ENCODE measurements at places on chromosomes 5 and 9.

DNA sequence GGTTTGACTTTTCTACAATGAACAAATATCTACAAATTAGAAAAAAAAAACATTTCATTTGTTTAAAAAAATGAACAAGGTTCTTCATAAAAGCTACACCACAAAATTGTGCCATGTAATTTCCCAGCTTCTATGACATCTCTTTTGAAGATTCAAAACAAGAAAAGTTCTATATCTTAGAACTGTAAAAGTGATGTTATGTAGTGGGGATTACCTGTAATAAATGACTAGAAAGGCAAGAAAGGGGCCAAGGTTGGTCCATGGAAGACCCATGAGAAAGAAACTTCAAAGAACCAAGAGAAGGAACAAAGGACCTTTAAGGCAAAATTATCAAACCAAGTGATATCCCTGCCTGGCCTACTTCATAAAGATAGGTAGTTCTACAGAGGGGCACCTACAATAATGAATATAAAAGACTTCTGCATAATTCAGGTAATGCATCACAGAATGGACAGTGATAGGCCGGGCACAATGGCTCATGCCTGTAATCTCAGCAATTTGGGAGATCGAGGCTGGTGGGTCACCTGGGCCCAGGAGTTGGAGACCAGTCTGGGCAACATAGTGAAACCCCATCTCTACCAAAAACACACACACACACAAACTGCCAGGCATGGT lies 7.6 kb downstream of the MLLT3 start:
- no peak for DNase-seq

DNA sequence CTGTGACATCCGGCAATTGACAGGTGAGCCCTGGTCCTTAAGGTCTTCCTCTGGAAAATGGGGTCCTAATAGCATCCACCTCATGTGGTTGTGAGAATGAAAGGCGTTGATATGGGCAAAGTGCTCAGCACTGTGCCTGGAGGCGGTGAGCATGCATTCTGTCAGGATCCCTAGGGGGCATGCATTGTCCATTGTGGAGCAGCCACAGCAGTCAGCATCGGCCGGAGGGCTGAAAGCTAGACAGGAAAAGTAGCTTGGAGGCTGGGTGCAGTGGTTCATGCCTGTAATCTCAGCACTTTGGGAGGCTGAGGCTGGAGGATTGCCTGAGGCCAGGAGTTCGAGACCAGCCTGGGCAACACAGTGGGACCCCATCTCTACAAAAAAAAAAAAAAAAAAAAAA lies 122.2 kb downstream of the LHX2 start:
- DNase-seq: peak; percentile 65

DNA sequence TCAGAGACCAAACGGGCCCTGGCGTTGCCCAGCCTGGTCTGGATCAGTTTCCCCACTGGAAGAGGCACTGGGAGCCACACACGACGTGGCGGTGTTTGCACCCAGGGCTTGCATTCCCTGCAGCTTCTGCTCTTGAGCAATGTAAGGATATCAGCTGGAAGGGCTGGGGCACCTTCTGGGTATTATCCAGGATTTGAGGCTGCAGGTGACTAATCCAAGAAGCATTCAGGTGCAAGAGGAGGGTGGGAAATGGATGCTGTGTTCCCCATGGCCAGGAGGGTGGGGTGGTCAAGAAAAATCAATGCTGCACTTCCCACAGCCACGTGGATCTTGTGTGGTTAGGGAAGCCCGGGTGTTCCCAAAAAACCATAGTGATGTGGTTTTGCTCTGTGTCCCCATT lies 430.9 kb downstream of the IRX2 start:
- DNase-seq: no peak

- no peak for DNase-seq
Measured at GRCh38 chr5:174335682-174336364, 290.3 kb downstream of the NSG2 start.

DNA sequence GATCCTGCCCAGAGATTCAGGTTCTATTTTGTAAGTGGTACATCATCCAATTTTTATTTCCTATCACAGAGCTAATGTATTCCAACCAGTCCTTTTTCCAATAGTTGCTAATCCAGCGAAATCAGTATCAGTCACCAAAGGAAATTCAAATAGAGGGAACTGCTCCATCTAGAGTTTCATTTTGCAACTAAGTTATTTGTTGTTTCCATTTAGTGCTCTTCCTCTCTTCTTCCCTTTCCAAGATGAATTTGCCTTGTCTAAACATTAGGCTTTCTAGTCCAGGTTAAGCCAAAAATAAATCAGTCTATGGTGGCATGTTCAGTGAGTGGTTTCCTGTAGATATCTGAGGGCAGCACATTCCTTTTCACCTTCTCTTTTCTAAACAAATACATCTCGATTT lies 79.8 kb upstream of the SPATA31D4 start:
- no peak for DNase-seq

All from H7 (cell line).